A549 treated with AZD2906 at 1 μM for 4 hours (cell line): ENCODE measurements at places on chromosomes 4 and X. TPM values are rescaled to one million over a fixed set of nuclear protein-coding genes. Genes with fewer than 3 reads are reported as not detected.

Gene FRMPD4
- 0.02 to 0.06 TPM (median 0.05 TPM) in 5 replicates for total RNA-seq

Gene TCP11X2
- total RNA-seq: not detected in 5 replicates

Gene HOPX
- total RNA-seq: not detected in 5 replicates

Gene HERC3
- 5.7 to 11.2 TPM (median 7.6 TPM) in 5 replicates for total RNA-seq

Gene ODAPH
- total RNA-seq: 0.05 TPM in 1 of 5 replicates, not detected in the others

Gene CENPVL1
- not detected in 5 replicates for total RNA-seq

Gene MAGEA2
- total RNA-seq: 0.05 to 0.14 TPM (median 0.13 TPM) in 3 of 5 replicates, not detected in the others

Gene N4BP2
- 2.0 to 4.1 TPM (median 2.6 TPM) in 5 replicates for total RNA-seq

Gene CDX4
- total RNA-seq: not detected in 5 replicates

Gene ABCE1
- 57.6 to 115 TPM (median 62.0 TPM) in 5 replicates for total RNA-seq

Gene SFRP2
- 0.03 TPM in 2 of 5 replicates, not detected in the others for total RNA-seq

Gene SPANXN3
- not detected in 5 replicates for total RNA-seq

Gene PAGE1
- 0.26 to 0.29 TPM in 2 of 5 replicates, not detected in the others for total RNA-seq

Gene UGT2B10
- 0.03 to 0.06 TPM in 2 of 5 replicates, not detected in the others for total RNA-seq

Gene QDPR
- total RNA-seq: 45.3 to 56.5 TPM (median 47.3 TPM) in 5 replicates

Gene DGKK
- 0.01 TPM in 1 of 5 replicates, not detected in the others for total RNA-seq

Gene NHSL2
- total RNA-seq: 0.22 to 0.29 TPM (median 0.24 TPM) in 5 replicates

Gene PCDH7
- total RNA-seq: 0.10 to 0.17 TPM (median 0.11 TPM) in 5 replicates

Gene DHX15
- 89.0 to 110 TPM (median 93.1 TPM) in 5 replicates for total RNA-seq

Gene NOCT
- total RNA-seq: 6.3 to 9.4 TPM (median 8.0 TPM) in 5 replicates

Gene DDIT4L
- total RNA-seq: 0.09 to 0.61 TPM (median 0.26 TPM) in 5 replicates

Gene TCEAL6
- total RNA-seq: not detected in 5 replicates

Gene CRMP1
- 4.3 to 4.9 TPM (median 4.6 TPM) in 5 replicates for total RNA-seq

Gene RBM46
- total RNA-seq: not detected in 5 replicates

Gene APBB2
- 7.3 to 12.1 TPM (median 9.8 TPM) in 5 replicates for total RNA-seq

Gene GSPT2
- 7.5 to 9.9 TPM (median 8.4 TPM) in 5 replicates for total RNA-seq

Gene GDPD2
- total RNA-seq: 0.03 to 0.10 TPM (median 0.05 TPM) in 3 of 5 replicates, not detected in the others

Gene UGT2A1
- total RNA-seq: not detected in 5 replicates

Gene ATOH1
- total RNA-seq: not detected in 5 replicates

Gene RTL3
- total RNA-seq: 0.09 to 0.33 TPM (median 0.14 TPM) in 5 replicates

Gene COX7B2
- not detected in 5 replicates for total RNA-seq

Gene CORIN
- not detected in 5 replicates for total RNA-seq

Gene FRG2
- total RNA-seq: 0.07 TPM in 1 of 5 replicates, not detected in the others

Gene GSX2
- not detected in 5 replicates for total RNA-seq

Gene ATP11C
- total RNA-seq: 7.3 to 15.3 TPM (median 10.9 TPM) in 5 replicates

Gene STOX2
- 1.8 to 2.8 TPM (median 2.3 TPM) in 5 replicates for total RNA-seq

Gene SPARCL1
- not detected in 5 replicates for total RNA-seq

Gene ARAP2
- 0.28 to 0.47 TPM (median 0.39 TPM) in 5 replicates for total RNA-seq

Gene EOLA2
- total RNA-seq: 52.9 to 61.6 TPM (median 58.5 TPM) in 5 replicates

Gene NRK
- total RNA-seq: not detected in 5 replicates

Gene PCYT1B
- 0.02 to 0.08 TPM (median 0.02 TPM) in 5 replicates for total RNA-seq
